ENCODE measurements at places on chromosomes 12 and 14.

- no peak for DNase-seq
Observed at GRCh38 chr14:61190341-61190740, 90.8 kb downstream of the TMEM30B start.

DNA sequence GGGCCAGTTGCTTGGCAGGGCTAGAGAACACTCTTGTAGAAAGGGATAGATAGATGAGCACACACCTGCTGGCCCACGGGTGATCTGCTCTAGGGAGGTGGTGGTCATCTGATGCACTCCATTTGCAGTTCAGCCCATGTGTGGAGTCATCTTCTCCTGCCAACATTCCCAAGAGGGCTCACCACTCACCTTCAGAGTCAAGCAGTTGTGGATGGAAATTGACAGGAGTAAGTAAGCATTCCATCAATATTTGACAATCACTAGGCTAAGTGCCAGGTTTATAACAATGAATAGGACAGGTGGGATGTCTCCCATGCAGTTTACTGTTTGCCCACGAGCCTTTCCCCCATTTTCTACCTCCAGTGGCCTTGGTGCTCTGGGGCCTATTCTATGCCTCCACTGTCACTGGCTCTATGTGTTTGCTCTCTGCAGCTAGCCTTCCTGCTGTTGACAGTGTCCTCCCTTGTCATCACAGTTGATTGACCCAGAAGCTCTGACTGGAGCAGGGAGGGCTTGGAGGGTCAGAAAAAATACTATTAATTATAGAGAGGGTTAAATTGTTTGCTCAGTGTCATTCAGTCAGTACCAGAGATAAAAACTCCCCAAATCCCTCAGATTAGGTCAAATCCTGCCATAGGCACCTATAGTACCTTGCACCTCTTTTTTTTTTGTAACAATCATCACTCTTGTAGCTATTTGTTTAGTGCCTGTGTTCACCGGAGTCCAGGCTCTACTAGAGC lies 134.6 kb upstream of the PZP start:
- DNase-seq = no peak

DNA sequence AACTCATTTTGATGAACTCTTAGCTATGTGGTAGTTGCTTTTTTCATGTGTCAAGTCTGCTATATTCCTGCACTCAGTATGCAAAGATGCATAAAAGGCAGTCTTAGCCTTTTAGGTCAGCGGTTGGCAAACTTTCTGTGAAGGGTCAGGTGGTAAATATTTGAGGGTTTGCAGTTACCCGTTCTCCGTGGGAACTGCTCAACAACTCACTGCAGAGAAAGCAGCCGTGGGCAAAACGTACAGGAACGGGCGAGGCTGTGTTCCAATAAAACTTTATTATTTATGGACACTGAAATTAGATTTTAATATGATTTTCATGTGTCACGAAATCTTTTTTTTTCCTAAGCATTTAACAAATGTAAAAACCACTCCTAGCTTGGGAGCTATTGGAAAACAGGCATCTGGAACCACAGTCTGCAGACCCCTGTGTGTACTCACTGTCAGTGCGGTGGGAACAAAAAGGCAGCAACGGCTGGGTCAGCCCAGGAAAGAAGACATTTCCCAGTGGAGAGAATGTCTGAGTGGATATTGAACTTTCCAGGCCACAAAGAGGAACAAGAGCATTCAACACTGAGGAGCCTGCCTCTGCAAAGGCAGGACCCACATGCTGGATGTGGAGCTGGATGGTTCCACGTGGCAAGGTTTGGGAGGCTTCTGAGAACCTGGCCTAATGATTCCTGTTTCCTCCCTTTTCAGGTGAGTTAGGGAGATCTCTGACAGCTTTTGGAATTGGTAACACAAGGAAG lies 3.5 kb upstream of the ACACB start:
- no peak for DNase-seq

- no peak for DNase-seq
Observed at GRCh38 chr12:49507139-49507538, 31.7 kb upstream of the KCNH3 start.

GRCh38 chr12:116336542-116337065 lies 59.1 kb upstream of the MED13L start:
- DNase-seq = no peak

GRCh38 chr12:107581619-107582015 lies 104.0 kb upstream of the PWP1 start:
- DNase-seq = no peak

- DNase-seq = no peak
Observed at GRCh38 chr12:131642101-131642540, 68.8 kb upstream of the SFSWAP start.

- DNase-seq = no peak
Observed at GRCh38 chr12:49059299-49060171, 1.1 kb downstream of the KMT2D start.

GRCh38 chr12:128609861-128610260 lies 213.9 kb downstream of the SLC15A4 start:
- DNase-seq = no peak

- DNase-seq = no peak
Observed at GRCh38 chr12:113271466-113271852, 50.2 kb downstream of the TPCN1 start.

- DNase-seq = no peak
Observed at GRCh38 chr14:94050231-94050880, 24.2 kb downstream of the OTUB2 start.

GRCh38 chr12:31215518-31216232 lies 110.3 kb downstream of the SINHCAF start:
- no peak for DNase-seq

DNA sequence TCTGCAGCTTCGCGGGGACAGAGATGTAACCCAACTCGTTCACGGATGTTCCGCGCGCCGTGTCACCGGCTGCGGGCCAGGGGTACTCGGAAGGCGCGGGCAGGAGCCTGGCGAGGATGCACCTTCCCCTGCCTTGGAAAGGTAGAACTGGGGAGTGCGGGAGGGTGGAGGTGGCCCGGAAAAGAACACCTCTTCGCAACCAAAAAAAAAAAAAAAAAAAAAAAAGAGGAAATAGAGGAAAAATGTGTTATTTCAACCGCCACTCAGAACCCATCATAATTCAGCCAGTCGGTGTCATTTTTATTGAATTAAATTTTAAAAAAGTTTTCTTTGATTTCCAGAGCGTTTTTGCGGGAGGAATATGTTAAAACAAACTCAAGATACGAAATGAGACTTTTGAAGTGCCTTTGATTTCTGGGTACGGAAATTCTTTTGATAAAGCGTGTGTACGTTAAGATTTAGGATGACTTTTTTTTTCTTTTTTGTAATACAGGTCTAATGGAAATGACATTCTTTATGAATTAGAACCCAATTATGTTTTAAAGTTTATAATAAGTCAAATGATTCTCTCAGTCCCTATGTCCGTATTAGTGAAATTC lies 8.9 kb downstream of the CDKN1B start:
- no peak for DNase-seq

DNA sequence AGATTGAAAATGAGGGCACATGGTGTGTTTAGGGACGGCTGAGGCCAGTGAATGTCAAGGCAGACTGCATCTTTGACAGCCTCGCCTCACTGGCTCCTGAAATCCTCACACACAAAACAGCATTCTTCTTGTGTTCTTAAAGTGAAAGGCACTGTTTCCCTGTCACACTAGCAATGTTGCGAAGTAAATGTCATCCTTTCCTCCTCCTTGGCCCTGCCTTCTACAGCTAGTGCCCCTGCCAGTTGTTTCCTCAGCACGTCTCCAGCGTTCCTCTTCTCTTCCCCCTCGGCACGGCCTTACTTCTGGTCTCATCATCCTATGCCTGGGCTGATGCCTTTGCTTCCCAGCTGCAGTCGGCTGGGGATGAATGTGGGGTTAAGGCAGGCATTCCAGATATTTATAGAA lies 129.4 kb upstream of the DNM1L start:
- no peak for DNase-seq

- DNase-seq = no peak
Observed at GRCh38 chr12:2344885-2345284, 292.1 kb downstream of the CACNA1C start.

DNA sequence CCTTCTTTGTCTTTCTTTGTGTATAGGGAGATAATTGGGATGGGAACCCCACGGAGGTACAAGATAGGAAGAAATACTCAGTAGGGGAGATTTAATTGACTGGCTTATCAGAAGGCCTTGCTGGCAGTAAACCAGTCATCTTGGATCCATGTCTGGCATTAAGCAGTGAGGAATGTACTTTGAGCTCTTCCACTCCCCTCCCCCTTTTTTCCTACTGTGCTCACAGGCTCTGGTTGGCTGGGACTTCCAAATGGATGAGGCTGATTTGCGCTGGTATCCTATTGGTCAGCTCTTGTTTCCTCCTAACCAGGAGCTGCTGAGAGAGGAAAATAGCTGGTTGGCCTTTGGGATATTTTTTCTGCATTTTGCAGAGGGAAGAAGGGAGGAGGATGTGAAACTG lies 24.7 kb downstream of the NGDN start:
- DNase-seq = no peak

- no peak for DNase-seq
Observed at GRCh38 chr12:46240436-46240835, 28.4 kb downstream of the SLC38A1 start.

GRCh38 chr12:95674163-95674562 lies 116.4 kb downstream of the NTN4 start:
- DNase-seq = no peak

- no peak for DNase-seq
Observed at GRCh38 chr12:89161557-89161956, 190.7 kb downstream of the DUSP6 start.

DNA sequence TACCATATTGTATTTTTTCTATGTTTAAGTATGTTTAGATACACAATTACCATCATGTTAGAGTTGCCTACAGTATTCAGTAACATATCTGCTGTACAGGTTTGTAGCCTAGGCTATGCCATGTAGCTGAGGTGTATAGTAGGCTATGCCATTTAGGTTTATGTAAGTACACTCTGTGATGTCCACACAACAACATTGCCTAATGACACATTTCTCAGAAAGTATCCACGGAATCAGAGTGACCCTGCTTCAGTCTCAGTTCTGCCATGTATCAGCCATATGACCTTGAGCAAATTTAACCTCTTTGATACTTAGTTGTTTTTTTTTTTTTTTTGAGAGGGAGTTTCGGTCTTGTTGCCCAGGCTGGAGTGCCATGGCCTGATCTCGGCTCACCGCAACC lies 12.7 kb downstream of the SUSD6 start:
- no peak for DNase-seq

DNA sequence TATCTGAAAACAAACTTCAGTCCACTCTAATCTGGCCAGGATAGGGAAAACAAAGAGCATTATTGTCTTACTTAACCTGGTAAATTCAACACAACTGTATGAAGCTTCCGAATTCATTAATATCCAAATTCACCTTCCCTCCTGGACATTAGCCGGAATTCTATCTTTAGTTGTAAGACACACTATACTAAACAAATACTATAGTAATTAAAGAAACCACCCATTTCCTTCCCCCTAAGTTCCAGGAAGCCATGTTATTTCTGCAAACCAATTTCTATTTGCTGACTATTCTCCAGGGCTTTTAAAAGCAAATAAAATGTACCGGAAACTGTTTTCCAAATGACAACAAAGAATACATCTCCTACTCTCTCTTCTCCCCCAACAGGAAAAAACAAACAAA lies 122.7 kb upstream of the MDM1 start:
- no peak for DNase-seq

- DNase-seq = no peak
Observed at GRCh38 chr12:102478405-102479098, 1.8 kb downstream of the IGF1 start.

- DNase-seq = no peak
Observed at GRCh38 chr12:47838286-47838931, 18.7 kb upstream of the HDAC7 start.

DNA sequence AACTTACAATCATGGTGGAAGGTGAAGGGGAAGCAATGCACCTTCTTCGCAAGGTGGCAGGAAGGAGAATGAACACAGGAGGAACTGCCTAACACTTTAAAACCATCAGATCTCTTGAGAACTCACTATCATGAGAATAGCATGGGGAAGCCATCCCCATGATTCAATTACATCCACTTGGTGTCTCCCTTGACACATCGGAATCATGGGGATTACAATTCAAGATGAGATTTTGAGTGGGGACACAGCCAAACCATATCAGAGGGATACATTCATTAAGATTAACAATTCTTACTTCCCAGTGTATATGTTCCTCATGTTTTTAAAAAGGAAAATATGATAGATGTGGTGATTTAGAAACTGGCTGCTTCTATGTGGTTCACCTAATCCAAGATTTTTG lies 117.9 kb downstream of the PDE3A start:
- no peak for DNase-seq

DNA sequence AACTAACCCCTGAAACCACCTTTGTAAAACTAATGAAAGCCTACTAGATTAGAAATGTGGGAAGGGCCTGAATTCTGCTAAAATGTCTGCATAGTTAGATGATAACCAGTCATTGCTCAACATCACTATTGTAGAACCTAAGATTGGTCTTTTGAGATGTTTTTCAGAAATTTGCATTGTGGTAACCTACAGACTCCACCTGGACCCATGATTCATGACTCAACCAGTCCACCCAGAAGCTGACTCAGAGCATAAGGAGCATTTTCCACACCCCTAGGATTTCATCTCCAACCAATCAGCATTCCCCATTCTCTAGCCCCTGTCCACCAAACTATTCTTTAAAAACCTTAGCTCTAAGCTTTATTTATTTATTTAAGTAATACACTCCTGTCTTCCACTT lies 30.4 kb upstream of the CHGA start:
- no peak for DNase-seq

- DNase-seq = no peak
Observed at GRCh38 chr12:132541996-132542395, 52.0 kb downstream of the FBRSL1 start.

DNA sequence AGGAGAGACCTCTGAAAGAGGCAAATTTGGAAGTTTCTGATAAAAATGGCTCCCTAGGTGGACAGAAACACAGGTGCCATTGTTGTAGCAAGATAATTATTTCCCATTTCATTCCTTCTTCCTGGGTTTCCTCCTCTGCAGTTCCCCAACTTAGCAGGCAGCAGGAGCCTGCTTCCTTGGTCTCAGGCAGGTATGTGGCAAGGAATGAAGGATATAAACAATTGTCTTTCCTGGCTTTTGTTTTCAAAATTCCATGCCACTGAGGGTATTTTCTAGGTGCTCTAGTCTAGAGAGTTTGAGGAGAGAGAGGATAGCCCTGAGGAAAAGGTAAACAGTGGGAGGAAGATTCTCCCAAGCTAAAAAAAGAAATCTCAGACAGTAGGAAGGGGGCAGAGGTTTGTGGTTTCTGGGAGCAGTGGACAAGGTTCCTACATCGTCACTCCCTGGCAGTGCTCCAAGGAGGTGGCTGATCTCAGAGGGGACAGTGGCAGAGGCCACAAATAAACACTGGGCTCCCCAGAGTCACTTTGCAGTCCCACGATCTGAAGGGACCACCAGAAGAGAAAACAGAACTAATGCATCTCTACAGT lies 82.6 kb upstream of the IGF1 start:
- DNase-seq = no peak

GRCh38 chr14:55731311-55731872 lies 151.4 kb downstream of the KTN1 start:
- DNase-seq = no peak

DNA sequence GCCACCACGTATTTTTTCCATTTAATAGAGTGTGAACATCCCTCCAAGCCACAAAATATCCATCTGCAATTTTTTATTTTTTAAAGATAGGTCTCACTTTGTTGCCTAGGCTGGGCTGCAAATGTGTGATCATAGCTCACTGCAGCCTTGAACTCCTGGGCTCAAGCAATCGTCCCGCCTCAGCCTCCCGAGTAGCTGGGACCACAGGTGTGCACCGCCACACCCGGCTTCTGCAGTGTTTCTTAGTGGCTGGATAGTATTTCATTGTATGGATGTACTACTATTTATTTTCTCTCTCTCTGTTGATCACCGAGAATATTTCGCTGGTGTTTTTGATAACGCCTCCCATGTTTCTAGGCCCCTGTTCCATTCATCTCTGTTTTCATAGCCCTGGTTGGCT lies 17.5 kb downstream of the MLXIP start:
- no peak for DNase-seq

Data from T-helper 9 cell (primary cell).